ENCODE measurements at places on chromosomes 4 and X.

- DNase-seq, result no peak
Observed at GRCh38 chr4:177555007-177555574, 112.9 kb upstream of the AGA start.

- no peak for DNase-seq
Observed at GRCh38 chr4:100945789-100946188, 401.5 kb downstream of the PPP3CA start.

DNA sequence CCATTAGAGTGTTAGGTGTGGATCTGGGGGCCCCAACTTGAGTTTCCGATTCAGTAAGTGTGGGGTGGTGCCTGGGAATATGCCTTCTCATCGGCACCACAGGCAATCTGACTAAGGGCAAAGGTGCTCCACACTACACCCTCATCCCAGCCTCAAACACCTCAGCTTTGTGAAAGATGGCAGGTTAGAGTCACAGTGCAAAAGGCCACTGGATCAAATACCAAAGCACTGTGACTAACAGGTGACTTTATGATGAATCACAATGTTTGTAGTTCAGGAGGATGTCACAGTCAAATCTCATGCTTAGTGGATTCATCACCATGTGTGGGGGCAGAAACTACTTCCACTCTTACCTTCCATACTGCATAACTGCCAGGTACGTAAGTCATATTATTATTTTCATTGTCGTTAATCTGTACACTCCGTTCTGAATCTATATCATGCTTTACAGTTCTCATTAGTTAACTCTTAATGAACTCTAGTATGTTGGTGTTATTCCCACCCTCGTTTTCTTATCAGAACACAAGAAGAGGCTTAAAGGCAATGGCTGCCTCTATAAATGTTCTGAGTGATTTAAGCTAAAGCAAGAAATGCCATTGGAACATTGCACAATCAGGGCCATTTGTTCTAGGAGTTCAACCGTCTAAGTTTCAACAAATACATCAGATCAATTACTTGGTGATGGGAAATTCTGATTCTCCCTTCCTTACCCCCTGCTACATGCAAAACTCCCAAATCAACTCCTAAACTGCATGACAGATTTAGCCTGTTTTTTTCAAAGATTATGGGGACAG is 50.2 kb downstream of the PRKG2 start:
- DNase-seq, result no peak

- no peak for DNase-seq
Observed at GRCh38 chr4:2991243-2991642, 27.9 kb downstream of the GRK4 start.

- DNase-seq, result no peak
Observed at GRCh38 chr4:26692014-26692726, 108.3 kb downstream of the TBC1D19 start.

DNA sequence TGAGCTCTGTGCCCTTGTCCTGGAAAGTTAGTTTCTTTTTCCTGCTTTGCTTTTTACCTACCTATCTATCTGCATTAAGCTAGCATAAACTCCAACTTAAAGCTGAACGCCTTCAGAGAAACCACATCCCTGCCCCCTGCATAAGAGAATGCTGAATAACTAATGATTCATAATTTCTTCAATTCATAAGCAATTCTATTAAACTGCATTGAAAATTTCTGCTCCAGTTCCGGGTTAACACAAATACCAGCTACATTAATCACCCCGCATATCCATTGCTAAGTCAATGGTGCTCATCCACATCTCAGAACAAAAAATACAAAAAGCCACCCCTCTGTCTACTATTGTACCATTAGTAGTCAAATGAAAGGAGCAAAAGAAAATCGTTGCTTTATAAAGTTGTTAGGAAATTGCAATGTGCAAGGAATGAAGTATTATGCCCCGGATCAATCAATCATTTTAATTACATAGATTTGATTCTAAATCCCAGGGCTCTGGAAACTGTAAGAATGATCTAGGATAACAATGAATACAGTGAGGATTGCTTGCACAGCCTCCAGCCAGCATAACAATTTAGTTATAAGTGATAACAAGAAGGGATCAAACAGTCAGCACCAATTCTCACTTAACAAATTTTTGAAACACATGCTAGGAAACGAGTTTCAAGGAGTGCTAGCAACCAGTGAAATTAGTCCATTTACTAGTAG is 106.8 kb downstream of the ELOVL6 start:
- no peak for DNase-seq

DNA sequence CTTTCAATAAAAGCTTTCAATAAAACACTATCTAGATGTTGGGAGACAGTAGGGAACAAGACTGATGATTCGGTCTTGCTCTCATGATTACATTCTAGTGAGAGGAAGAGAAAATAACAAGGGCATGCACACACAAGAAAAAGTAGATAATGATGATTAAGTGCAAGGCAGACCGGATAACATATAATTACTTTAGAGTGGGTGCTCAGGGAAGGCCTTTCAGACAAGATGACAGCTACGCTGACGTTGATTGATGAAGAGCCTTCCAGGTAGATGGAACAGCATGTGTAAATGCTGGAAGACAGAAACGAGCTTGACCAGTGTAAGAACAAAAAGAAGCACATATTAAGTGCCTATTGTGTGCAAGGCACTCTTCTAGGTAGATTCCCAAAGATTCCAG is 43.4 kb downstream of the TXK start:
- DNase-seq, result no peak

DNA sequence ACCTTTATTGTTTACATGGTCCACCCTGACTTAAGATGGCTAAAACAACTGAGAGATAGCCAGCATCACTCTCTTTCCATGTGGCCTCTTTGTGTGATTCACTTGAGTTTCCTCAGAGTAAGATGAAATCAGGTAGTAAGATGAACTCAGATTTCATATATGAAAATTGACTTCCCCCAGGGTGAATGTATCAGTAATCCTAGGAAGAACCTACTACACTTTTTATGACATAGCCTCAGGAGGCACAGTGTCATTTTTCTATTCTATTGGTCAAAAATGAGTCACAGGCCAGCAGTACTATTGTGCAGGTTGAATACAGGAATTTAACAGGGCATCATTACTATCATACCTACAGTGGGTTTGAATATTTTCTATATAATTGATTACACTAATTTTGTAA is 14.6 kb upstream of the SULT1E1 start:
- no peak for DNase-seq

All from amygdala (tissue), 56 donors.